ENCODE measurements at places on chromosomes 12 and 14. TPM values are rescaled to one million over a fixed set of nuclear protein-coding genes. Genes with fewer than 3 reads are reported as not detected.

DNA sequence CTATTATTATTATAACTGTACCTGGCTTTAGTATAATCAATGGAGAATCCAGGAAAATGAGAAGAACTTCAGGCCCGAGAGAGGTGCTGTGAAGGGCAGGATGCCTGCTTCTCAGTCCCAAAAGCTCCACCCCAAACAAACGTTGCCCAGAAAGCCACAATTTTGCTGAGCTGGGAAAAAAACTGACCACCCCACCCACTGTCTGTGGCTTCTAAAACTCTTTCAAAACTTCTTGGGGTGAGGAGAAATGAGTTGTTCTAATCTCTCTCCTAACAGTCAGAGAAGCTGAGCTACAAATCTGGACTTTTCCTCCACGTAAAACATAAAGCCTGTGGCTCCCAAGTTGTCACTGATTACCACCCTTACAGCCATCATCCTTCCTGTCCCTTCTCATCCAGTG lies 13.4 kb downstream of the VDR start:
- DNase-seq: no peak

DNA sequence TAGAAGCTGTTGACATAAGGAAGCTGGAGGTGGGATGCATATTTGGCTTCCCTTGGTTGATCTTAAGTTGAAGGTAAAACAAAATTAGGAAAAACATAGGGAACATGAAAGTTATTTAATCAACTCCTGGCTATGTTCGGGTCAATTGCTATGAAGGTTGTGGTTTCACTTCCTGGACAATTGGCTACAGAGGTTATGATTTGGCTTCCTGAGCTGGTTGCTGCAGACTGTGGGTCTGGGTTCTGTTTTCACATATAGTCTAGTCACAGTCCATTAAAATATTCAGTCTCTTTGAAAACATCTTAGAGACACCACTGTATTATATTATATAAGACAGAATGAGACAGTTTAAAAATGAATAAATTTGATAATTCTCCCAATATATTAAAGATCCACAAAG lies 895.2 kb upstream of the USP15 start:
- no peak for DNase-seq

- DNase-seq: peak; percentile 82
Measured at GRCh38 chr12:25997201-25997963, 38.9 kb downstream of the RASSF8 start.

The FAM161B gene
- total RNA-seq: 2.8 TPM

DNA sequence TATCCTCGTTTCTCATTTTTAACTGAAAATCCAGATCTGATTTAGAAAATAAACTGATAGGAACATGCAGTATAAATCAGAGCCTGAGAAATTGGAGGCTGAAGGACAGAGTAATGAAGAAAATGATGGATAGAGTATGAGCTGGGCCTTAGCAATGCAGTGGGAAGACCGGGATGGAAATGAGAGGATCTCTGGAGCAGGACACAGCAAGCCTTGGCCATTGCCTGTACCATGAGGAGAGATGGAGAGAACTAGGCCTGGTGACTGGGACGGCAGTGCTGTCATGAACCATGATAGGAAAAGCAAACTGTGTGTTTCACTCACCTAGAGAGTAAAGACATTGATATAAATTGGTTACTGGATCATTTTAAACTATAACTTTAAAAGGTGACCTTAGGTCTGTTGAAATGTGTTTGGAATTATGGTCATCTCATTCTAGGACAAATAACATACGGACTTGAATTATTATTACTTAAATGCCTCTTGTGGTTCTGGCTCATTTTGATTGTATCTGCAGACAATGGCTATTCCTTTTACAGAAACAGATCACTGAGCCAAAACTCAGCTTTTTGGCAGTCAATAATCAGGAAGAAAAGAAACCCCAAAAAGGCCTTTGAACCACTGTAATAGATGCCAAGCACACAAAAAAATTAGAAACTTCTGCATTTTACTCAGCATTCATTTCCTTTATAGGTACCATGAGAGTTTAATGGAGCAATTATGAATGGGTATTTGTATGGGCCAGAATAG lies 251.9 kb upstream of the PRKD1 start:
- DNase-seq: no peak

- no peak for DNase-seq
Measured at GRCh38 chr14:101464310-101464983, 96.8 kb upstream of the DIO3 start.

The SRRM4 gene
- not detected for total RNA-seq

GRCh38 chr12:28767836-28768348 lies 381.2 kb upstream of the FAR2 start:
- peak; percentile 75 for DNase-seq

The KERA gene
- not detected for total RNA-seq

GRCh38 chr12:109165599-109165998 lies 49.2 kb downstream of the ACACB start:
- peak; percentile 25 for DNase-seq

The PLA2G1B gene
- total RNA-seq: not detected

- no peak for DNase-seq
Measured at GRCh38 chr12:2652401-2653081, 142.2 kb upstream of the FKBP4 start.

DNA sequence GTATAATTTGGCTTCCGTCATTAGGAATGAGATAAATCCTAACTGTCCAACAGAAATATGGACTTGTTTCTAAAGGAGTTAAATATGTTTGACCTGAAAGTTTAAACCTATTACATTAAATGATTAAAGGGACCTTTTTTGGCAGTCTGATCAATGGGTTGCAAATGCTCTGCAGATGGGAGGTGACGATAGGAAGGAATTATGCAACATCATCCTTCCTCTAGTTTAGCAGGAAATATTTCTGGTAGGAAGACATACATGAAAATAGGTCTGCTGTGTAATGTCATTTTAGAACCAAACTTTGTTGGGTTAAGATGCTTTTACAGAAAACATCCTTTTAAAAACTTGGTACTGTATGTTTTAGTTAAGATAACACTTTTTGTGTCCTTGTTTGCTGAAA lies 2.6 kb downstream of the LRRC10 start:
- DNase-seq: peak; percentile 42

DNA sequence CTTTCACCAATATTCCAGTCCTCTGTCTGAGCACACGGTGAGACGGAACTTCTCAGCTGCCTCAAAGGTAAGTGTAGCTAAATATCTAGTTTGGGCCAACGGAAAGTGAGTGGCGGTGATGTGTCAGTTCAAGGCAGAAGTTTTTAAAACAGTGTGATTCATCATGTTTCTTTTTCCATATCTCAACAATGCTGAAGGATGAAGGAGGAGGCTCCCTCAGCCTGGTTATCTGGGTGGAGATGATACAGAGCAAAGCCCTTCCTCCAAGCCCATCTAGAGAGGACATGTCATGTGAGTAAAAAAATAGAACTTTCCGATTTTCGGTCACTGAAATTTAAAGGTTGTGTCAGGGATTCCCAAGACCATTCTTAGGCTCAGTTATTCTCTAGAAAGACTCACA lies 13.1 kb upstream of the ANP32D start:
- DNase-seq: no peak

DNA sequence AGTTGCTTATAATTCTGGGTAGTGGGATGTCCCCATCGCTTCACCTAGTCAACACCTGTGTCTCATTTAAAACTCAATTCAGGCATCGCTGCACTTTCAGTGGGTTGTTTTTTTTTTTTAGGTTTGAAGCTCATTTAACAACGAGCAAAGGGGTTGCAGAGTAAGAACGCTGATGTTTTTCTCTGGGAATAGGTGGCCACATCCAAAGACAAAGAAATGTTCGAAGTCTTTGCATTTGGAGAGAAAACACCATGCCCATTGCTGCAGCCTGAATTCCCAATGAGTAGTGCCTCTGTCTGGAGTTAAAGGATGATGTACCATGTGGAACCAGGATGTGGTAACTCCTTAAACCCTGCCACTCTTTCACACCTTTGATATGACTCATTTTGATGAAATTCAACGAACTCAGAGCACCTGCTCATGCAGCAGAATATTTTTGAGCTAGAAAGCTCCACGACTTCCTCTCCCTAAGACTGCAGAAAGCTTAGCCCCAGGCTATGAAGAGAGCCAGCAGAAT lies 35.1 kb upstream of the BATF start:
- DNase-seq: no peak

GRCh38 chr12:64390275-64390851 lies at the start of gene C12orf56:
Gene C12orf56, minus strand, starts transcription at chr12:64390758. Its CDS starts 193 bp downstream, at chr12:64390565.
- peak; percentile 39 for DNase-seq

- DNase-seq: no peak
Measured at GRCh38 chr12:100157427-100157821, 14.8 kb upstream of the BLTP3B start.

The GPD1 gene
- not detected for total RNA-seq

DNA sequence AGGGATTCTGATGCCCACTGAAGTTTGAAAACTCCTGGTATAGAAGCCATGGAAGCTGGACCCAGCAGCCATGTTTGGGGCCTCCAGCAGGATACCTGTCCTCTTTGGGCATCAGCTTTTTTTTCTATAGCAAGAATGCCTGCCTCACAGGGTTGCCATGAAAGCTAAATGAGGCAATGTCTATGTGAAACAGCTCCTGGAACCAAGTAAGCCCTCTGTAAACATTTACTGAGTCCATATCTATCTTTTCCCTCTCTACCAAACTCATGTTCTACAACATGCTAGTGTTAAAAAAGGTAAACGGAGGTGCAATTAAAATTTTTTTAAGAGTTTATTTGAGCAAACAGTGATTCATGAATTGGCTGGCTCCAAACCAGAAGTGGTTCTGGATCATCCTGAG lies 28.6 kb downstream of the FLVCR2 start:
- DNase-seq: no peak

The PRPF39 gene
- 17.7 TPM for total RNA-seq

GRCh38 chr14:62189698-62190097 lies 427.5 kb downstream of the SNAPC1 start:
- DNase-seq: no peak

The SPSB2 gene
- 4.2 TPM for total RNA-seq

DNA sequence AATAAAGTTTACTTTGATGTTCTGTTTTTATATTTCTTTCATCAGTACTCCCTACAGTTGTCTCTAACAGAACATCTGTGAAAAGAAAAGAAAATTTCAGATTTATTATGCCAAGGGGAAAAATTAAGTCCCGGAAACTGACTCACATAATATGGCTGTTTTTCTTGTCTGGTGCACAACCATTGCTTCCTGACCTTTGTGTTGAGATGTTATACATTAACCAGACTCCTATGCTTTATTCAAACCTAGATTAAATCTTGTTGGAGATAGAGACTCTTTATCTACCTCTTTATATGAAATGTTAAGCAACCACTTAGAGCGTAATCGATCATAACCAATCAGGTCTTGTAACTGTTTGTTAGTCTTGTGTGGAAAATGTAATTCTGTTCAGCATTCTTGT lies 37.6 kb upstream of the BICD1 start:
- DNase-seq: peak; percentile 69

- DNase-seq: no peak
Measured at GRCh38 chr12:4160314-4161040, 113.1 kb upstream of the CCND2 start.

GRCh38 chr12:88743946-88744685 lies 163.8 kb upstream of the KITLG start:
- no peak for DNase-seq

Data from lung microvascular endothelial cell (primary cell).